ENCODE measurements at places on chromosomes 3 and 15.

DNA sequence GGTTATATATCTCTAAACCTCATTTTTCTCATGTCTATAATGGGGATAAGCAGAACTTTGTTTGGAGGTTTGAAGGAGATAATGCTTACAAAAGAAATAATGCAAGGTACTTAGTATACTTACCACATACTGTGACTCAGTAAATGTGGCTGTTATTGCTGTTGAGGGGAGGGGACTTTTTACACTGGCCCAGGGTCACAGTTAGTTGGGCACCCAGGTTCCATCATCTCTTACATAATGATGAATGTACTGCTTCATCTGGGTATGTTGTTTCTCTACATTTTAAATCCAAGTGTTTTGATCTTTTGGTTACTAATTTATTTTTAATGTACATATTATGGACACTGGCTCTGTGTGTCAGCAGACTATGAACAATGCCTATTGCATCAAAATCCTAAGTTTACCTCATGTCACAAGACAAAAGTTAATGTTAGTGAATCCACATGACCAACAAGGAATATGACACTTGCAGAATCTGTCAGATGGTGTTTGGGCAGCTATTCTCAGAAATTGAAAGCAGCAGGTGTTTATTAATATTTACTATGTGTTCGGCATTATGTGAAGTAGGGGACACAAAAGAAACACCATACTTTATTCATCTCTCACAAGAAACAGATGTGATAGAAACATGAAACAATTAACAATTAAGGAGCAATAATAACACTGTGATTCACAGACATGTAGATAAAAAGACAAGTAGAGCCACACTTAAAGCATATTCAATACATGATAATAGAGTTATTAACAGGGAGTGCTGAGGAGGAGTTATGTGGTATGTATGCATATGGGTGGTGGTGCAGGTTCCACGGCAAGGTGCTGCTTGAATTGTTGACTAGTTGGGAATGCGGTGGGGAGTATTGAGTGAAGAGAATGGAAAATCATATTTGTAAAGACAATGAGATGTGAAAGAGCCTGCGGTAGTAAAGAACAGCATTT, 109.7 kb downstream of the GALK2 start:
- H3K27ac ChIP-seq, result no peak overlapping the region
- H3K36me3 ChIP-seq, result peaks cover 19% of the 10 kb centered on the region
- H3K4me1 ChIP-seq, result no peaks in the 10 kb centered on the region
- DNase-seq, result no peak
- H3K4me3 ChIP-seq, result no peak overlapping the region

DNA sequence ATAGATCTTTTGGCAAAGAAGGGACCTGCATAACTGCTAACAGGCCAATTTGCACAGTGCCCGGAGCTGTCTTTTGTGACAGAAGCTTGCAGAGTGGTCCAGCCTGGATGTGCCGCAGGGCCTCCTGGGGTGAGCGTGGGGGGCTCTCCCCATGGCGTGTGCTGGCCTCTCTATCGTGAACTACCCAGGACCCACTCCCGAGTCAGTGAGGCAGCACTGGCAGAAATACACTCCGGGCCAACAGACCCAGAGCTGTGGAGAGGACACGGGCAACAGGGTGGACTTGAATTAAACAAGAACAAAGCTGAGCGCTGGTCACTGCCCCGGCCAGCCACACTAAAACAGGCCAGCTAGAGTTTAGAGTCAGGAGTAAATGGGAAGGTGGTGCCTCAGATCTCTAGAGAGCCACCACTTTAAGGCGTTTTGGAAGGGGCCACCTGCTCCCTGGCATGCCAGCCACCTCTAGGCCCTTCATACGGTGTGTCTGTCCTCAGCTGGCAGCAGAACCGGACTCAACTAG, 152.1 kb downstream of the KLF13 start:
- no peak overlapping the region for H3K4me3 ChIP-seq
- peak; percentile 56 for DNase-seq
- H3K4me1 ChIP-seq, result peaks cover 23% of the 10 kb centered on the region
- H3K36me3 ChIP-seq, result no peaks in the 10 kb centered on the region
- H3K27me3 ChIP-seq, result peaks cover 10% of the 10 kb centered on the region

DNA sequence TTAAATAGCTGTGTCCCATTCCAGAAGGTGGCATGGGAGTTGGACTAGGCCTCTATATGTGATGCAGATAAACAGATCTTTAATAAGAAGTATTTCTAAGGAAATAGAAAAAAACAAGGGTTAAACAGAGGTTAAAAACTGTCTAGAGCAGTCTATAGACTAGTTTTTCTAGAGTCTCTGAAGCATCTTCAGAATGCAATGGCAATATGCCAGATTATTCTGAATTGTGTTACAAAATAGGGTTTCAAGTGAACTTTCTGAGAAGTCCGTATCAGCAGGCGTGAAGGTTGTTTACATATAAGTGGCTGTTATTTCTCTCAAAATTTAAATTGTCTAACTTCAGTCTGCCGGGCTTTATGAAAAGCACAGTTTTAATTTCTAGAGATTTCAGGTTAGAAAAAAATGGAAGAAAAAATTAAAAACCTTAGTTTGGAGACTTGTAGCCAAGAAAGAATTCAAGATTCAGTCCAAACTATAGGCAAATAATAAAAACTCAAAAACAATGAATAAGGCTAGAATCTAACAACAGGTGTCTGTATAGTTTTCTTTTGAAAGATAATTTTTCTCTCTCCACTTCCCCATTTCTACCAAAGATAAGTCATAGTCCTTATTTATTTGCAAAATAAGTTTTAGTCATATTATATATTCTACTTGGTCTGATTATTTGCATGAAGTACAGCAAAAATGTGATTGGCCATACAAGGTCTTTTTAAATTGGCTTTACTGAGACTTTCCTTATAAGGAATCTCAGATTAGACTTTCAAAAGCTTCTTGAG, 55.2 kb downstream of the OSTN start:
- no peaks in the 10 kb centered on the region for H3K36me3 ChIP-seq
- H3K27ac ChIP-seq, result no peak overlapping the region
- H3K27me3 ChIP-seq, result no peaks in the 10 kb centered on the region
- H3K4me1 ChIP-seq, result no peaks in the 10 kb centered on the region

- no peaks in the 10 kb centered on the region for H3K36me3 ChIP-seq
- H3K27ac ChIP-seq, result no peak overlapping the region
- no peak overlapping the region for H3K4me3 ChIP-seq
- H3K27me3 ChIP-seq, result no peaks in the 10 kb centered on the region
- no peak for DNase-seq
These were observed 113.2 kb upstream of the IQSEC1 start for GRCh38 chr3:13186435-13186815.

GRCh38 chr3:125958511-125959316, 10.3 kb upstream of the ROPN1B start:
- DNase-seq, result no peak
- H3K27ac ChIP-seq, result no peak overlapping the region
- H3K36me3 ChIP-seq, result no peaks in the 10 kb centered on the region
- peaks cover 6% of the 10 kb centered on the region for H3K4me1 ChIP-seq

DNA sequence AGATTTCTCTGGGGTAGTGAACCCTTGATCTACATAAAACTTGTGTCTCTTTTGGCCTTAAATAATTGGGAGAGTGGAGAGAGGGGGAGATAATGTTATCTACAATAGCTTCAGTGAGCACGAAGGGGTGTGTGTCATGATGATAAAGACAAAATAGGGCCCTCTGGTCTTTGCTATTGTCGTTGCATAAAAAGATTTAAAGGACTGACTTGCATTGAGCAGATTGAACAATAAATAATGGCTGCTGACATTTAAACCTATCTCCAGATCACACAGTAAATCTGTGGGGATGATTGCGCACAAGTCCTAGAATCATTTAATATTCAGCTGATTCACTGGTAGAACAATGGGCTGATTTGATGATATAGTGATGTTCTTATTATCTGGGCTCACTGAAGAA, 71.3 kb upstream of the GAP43 start:
- H3K36me3 ChIP-seq, result no peaks in the 10 kb centered on the region
- H3K4me1 ChIP-seq, result no peaks in the 10 kb centered on the region
- no peaks in the 10 kb centered on the region for H3K27me3 ChIP-seq
- no peak overlapping the region for H3K4me3 ChIP-seq

GRCh38 chr3:122403489-122403888, 12.4 kb downstream of the WDR5B start:
- no peak overlapping the region for H3K4me3 ChIP-seq
- no peak for DNase-seq
- H3K36me3 ChIP-seq, result peaks cover 42% of the 10 kb centered on the region

DNA sequence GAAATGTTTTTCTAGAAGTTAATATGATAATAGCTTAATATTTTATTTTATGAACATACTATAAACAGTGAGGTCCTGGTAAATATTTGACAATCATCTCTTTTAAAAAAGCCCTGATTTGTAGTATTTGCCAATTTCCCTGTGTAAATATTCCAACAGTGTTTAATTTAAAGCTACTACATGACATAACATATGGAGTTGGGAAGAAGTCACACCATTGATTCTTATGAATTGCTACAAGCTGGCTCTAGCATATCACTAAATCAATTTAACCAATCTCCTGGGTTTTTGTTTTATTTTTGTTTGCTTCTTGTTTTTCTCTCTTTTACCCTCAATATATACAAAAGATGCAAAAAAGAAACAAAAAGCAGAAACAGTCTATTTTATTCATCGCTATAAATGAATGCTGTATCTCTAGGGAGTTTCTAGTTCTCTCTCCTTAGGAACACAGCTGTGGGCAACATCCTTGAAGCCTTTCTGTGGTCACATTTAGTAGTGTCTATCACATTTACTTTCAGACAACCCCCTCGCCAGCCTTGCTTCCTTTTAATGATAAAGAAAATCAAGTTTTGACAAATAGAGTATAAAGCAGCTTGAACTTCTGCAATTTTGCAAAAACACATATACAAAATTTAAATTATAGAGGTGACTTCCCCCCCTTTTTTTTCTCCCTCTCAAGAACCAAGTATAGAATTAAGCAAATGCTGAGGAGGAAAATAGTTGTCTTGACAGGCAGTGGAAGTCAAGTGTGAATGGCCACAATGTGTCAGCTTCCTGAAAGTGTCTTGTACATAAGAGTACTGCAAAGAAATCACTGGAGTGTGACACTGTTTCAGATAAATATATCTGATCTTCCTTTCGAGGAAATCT, 21.4 kb downstream of the CCR1 start:
- no peaks in the 10 kb centered on the region for H3K4me1 ChIP-seq
- no peaks in the 10 kb centered on the region for H3K36me3 ChIP-seq
- DNase-seq, result no peak
- no peaks in the 10 kb centered on the region for H3K27me3 ChIP-seq
- no peak overlapping the region for H3K4me3 ChIP-seq
- no peak overlapping the region for H3K27ac ChIP-seq

DNA sequence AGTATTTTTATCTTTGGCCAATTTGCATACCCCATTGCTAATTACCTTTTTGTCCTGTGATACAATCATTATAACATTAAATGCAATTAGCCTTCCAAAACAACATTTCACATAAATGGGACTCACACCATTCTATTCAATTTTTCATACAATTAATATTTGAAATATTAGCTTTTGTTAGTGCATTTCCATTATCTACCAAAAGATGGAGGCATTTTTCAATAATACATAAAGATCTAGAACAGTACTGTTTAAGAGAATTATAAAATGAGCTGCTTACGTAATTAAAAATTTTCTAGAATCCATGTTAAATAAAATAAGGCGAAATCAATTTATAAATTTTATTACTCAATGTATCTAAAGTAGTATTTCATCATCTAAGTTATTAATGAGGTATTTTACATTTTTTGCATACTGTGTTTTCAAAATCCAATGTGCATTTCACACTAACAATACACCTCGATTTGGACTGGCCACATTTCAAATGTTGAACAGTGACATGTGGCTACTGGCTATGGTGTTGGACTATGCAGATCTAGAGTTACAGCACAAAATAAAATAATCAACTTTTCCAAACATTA, 74.3 kb downstream of the TJP1 start:
- no peak for DNase-seq
- no peak overlapping the region for H3K27ac ChIP-seq
- H3K4me1 ChIP-seq, result no peaks in the 10 kb centered on the region
- H3K4me3 ChIP-seq, result no peak overlapping the region
- peaks cover 3% of the 10 kb centered on the region for H3K36me3 ChIP-seq

- no peaks in the 10 kb centered on the region for H3K27me3 ChIP-seq
- H3K4me3 ChIP-seq, result peak overlapping the region; percentile 68
- peaks cover 63% of the 10 kb centered on the region for H3K4me1 ChIP-seq
- peak; percentile 77 for DNase-seq
- H3K27ac ChIP-seq, result peak overlapping the region; percentile 96
- peaks cover 6% of the 10 kb centered on the region for H3K36me3 ChIP-seq
These were observed 4.8 kb downstream of the HES1 start for GRCh38 chr3:194140520-194141414.

DNA sequence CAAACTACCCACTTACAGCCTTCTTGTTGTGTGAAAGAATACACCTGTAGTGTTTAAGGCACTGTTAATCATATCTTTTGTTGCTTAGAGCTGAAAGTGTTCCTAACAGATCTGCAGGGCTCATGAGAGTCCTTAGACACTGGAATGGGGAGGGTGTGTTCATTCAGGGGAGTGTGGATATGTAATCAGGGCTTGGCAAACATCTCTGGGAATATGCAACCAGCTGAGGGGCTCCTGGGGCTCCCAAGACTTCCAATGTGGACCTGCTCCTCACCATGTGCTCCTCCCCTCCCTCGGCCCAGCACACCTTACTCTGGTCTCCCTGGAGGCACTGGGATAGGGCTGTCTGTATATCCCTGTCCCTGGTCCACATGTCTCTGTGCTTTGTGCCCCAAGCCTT, 30.3 kb upstream of the MFSD1 start:
- no peak overlapping the region for H3K4me3 ChIP-seq
- no peak for DNase-seq
- H3K27me3 ChIP-seq, result no peaks in the 10 kb centered on the region
- peaks cover 25% of the 10 kb centered on the region for H3K4me1 ChIP-seq
- no peaks in the 10 kb centered on the region for H3K36me3 ChIP-seq

DNA sequence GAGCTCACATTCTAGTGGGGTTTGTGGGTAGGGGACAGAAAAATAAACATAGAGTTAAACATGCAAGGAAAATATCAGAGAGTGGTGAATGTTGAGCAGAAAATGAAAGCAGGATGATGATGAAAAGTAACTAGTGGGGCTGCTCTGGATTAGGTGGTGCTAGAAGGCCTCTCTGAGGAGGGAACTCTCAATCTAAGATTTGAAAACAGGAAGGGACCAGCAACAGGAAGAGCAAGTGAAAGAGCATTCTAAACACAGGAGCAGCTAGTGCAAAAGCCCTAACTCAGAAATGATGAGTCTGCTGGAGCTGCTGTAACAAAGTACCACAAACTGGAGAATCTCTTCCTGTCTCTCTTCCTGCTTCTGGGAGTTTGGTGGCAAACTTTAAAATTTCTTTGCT, 468.6 kb upstream of the AGTR1 start:
- H3K27ac ChIP-seq, result no peak overlapping the region
- no peak overlapping the region for H3K4me3 ChIP-seq
- no peaks in the 10 kb centered on the region for H3K27me3 ChIP-seq
- H3K4me1 ChIP-seq, result no peaks in the 10 kb centered on the region

DNA sequence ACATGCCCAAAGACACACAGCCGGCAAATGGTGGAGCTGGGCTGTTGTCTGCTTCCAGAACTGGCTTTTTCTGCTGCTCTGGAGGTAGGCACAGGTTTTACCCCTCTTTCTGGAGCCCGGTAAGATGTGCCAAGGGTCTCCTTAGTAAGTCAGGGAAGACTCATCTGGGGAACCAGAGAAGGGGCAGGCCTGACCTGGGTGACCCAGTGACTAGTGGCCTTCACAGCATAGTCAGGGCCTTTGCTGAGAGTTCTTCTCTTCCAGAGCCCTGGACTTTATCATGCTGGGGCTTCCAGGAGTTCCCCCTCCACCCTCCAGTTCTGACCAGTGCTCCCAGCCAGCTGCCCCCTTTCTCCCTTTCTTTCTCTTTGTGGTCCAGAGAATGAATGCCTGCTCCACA, 3.2 kb downstream of the CD276 start:
- H3K4me1 ChIP-seq, result peaks cover 78% of the 10 kb centered on the region
- H3K27me3 ChIP-seq, result no peaks in the 10 kb centered on the region
- DNase-seq, result peak; percentile 37
- H3K36me3 ChIP-seq, result no peaks in the 10 kb centered on the region
- peak overlapping the region; percentile 94 for H3K27ac ChIP-seq
- H3K4me3 ChIP-seq, result no peak overlapping the region

All from suprapubic skin (tissue), 4 donors.